Activated naive CD4-positive, alpha-beta T cell treated with anti-CD3 and anti-CD28 coated beads, Interleukin-2, amount 50 U/mL, for 72 hours (primary cell): ENCODE measurements at places on chromosomes 12 and 14.

- DNase-seq = no peak
Measured at GRCh38 chr12:65827342-65827741, 3.1 kb downstream of the HMGA2 start.

GRCh38 chr12:52917800-52918199 lies 12.9 kb upstream of the KRT8 start:
- no peak for DNase-seq

- DNase-seq = no peak
Measured at GRCh38 chr12:87853448-87854003, 175.7 kb downstream of the C12orf50 start.

- DNase-seq = no peak
Measured at GRCh38 chr12:24222968-24223367, 273.5 kb upstream of the SOX5 start.

- no peak for DNase-seq
Measured at GRCh38 chr12:95203487-95204030, 13.7 kb downstream of the FGD6 start.

- DNase-seq = no peak
Measured at GRCh38 chr14:54226103-54226502, 170.7 kb upstream of the CDKN3 start.

- no peak for DNase-seq
Measured at GRCh38 chr12:104649217-104649824, 192.6 kb downstream of the CHST11 start.

DNA sequence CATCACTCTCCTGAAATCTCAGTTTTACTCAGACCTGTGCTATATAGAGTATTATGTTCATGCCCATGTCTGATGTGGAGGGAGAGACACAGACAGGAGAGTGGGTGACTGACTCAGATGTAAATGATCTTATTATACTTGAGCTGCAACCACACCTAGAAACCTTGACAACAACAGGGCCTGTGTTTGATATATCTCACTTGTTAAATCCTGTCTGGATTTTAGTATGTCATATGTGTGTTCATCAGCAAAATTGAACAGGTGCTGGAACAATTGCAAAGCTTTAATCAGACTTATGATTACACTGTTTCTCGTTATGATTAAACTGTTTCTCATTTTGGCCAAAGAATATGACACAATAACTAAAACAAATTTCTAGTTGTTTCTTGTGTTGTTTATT lies 37.7 kb downstream of the DIP2B start:
- DNase-seq = no peak

- DNase-seq = no peak
Measured at GRCh38 chr14:75711796-75712211, 50.8 kb downstream of the TTLL5 start.

GRCh38 chr14:82366803-82367202 lies 833.1 kb upstream of the SEL1L start:
- DNase-seq = no peak

DNA sequence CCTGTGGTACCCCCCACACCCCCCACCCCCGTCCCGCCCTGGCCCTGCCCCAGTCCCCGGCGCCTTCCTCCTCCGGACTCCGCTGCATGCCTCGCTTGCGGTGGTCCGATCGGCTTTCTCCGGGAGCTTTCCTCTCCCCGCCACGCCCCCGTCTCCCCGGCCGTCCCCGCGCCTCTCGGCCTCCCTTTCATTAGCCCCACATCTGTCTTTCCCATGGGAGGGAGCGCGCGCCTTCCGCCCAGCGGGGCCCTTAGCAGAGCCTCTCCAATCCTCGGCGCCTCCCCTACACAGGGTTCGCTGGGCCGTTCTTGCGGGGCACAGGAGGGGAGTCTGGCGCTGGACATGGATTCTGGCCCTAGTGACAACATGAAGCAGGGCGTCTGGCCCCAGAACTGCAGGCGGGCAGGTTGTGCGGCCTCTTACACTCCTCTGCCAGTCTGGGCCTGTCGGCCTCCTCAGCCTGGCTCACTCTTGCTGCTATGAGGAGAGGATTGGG lies 1.5 kb upstream of the EFS start:
- no peak for DNase-seq

GRCh38 chr12:12195081-12195480 lies 71.8 kb downstream of the LRP6 start:
- DNase-seq = no peak

GRCh38 chr14:92471919-92472318 lies 41.7 kb upstream of the RIN3 start:
- DNase-seq = no peak

- DNase-seq = no peak
Measured at GRCh38 chr12:115650026-115650425, 627.5 kb downstream of the MED13L start.

DNA sequence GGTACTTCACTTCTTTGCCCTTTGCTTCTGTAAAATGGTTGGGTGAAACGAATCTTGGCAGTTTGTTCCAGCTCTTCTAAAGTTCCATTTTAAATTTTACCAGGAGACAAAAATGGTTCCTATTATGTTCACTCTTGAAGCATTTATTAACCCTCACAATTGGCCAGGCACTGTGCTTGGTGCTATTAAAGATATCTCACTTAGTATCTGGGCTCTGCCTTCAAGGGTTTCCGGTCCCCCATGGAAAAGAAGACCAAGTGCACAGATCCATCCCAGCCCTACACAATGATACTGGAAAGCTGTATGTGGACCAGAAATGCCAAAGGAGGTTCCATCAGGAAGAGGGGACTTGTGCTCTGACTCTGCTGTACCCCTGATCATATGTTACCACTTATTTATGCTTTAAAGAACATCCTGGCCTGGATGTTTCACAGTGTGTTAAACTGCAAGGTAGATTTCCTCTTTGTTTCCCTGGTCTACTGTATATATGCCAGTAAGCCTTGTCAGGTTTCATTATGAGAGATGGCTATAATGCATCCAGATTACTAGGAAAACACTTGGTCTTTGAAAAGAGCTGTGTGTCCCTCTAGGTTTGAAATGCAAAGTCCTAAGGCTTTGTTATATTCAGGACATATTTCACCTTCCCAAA lies 154.8 kb downstream of the PRKCH start:
- no peak for DNase-seq

DNA sequence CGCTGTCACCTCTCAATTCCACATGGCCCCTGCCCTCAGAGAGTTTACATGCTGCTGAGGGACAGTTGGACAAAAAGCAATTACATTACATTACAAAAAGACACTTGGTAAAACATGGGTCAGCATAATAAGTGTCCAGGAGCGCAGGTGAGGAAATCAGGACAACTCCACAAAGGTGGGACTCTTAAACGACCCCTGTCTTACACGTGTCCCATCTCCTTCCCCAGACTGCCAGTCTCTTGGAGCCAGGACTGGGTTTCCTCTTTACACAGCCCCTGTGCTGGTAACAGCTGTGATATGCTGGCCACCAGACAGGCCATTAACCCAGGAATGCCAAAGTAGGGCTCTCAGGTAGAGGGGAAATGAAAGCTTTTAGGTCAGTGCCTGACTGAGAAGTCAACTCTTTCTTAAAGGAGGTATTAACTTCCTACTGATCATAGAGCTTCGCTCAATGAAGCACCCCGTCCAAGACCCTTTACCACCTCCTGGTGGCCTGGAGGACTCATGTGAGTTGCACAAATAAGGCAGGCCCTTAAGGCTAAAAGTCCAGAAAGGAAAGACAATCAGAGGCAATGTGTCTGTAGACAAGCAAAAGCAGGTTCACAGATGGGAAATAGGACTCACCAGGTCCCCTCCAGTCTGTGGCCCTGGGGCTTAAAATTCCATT lies 55.5 kb downstream of the ANO2 start:
- DNase-seq = peak; percentile 36

DNA sequence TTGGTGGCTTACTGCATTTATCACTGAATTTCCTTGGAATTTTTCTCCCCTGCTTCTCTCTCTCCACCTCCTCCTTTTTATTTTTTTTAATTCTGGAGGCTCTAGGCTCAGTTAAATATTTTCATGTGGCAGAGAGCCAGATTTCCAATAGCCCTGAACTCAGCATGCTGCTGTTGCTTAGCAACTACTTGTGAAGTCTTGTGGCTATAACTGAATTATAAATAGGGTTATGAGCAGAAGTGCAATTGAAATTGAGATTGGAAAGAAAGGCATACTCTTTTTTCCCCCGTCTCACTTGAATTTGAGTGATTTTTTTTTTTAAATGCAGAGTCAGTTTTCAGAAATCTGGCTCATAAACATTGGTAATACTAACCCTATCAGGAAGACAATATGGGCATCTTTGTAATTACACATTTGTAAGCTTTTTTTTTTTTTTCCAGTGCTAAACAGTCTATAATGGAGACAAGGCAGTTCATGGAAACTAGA lies 38.3 kb downstream of the ATF7IP start:
- no peak for DNase-seq

DNA sequence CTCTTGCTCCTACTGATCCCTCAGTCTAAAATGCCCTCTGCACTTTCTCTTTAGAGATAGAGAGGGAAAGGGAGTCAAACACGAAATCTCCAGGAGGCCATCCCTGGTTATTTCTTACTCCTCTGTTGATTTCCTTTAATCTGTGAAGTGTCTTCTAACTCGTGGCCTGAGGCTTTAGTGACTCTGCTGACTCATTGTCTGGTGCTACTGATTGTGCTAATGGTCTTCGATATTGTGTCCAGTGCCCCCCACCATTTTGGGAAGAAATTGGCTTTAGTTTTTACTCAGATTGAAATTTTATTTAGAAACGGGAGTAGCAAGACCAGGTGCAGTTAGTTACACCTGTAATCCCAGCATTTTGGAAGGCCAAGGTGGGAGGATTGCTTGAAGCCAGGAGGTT lies 839 bp downstream of the CLEC9A start:
- DNase-seq = no peak

DNA sequence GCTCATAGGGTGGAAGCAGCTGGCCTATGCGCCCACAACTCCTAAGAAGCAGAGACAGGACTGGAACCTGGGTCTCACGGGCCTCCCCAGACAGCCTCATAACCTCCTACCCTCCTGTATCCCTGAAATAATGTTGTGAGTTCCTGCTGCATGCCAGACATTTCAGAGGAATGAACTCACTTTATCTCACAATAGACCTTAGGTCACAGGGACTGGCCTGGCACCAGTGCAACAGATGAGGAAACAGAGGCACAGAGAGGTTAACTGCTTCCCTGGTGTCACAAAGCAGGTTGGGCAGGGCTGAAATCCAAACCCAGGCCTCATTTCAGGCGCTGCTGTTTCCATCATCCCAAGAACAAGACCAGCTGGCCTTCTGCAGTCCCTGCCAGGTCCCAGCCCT lies 5.3 kb downstream of the PHETA1 start:
- DNase-seq = no peak

DNA sequence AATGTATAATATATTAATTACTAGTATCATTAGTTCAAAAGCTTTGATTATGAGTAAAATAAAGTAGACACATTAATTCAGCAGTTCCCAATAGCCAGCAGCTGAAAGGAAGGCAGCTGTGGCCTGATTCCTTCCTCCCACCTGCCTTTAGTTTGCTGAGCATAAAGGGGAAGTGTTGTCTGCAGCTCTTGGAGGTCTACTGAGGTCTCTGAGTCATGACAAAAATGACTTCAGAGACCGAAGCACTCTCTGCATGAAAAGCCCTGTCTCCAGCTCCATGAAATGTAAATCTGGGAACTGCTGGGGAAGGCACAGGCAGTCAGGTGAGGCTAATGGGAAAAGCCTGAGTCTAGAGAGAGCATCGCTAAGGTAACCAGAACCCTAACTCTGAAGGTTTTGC lies 165.4 kb downstream of the NRXN3 start:
- no peak for DNase-seq

DNA sequence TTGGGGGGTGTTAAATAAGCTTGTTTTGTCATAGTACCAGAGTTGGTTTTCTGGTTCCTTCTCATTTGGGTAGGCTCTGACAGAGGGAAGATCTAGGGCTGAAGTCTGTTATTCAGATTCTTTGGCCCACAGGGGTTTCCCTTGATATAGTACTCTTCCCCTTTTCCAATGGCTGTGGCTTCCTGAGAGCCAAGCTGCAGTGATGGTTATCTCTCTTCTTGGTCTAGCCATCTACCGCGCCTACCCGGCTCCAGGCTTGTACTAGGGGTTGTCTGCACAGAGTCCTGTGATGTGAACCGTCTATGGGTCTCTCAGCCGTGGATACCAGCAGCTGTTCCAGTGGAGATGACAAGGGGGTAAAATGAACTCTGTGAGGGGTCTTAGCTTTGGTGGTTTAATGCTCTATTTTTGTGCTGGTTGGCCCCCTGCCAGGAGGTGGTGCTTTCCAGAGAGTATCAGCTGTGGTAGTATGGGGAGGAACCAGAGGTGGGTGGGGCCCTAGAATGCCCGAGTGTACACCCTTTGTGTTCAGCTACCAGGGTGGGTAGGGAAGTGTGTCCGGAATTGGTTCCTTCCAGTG lies 209.7 kb downstream of the GPHN start:
- DNase-seq = no peak

GRCh38 chr14:95102680-95103044 lies 54.7 kb downstream of the DICER1 start:
- no peak for DNase-seq

DNA sequence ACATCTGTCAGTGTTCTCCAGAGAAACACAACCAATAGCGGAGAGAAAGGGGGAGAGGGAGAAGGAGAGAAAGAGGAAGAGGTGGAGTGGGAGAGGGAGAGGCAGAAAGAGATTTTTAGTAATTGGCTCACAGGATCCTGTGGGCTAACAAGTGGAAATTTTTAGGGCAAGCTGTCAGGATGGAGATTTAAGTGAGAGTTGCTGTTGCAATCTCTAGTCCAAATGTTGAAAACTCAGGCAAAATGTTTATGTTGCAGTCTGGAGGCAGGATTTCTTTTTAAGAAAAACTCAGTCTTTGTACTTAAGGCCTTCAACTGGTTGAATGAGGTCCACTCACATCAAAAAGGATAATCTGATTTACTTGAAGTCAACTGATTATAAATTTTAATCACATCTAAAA lies 12.5 kb upstream of the GLIPR1L2 start:
- DNase-seq = no peak

DNA sequence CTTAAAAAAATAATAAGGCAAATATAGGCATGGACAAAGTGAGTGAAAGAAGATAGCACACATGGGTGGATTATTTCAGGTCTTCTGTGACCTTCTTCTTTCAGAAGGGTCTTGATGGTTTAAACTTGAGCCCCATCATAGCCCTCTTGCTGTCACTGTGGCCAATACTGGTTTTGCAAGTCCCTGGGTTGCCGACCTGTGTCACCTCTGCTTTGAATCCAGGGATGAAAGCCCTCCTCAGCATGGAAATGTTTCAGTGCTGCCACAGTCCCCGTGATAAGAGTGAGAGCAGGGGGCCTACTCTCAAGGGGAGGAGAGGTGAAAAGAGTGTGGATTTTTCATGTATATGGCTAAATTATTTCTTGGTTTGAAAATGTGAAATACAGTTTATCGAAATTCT lies 30.2 kb upstream of the ATF1 start:
- DNase-seq = no peak

GRCh38 chr14:67269298-67270060 lies 28.2 kb downstream of the PALS1 start:
- no peak for DNase-seq

DNA sequence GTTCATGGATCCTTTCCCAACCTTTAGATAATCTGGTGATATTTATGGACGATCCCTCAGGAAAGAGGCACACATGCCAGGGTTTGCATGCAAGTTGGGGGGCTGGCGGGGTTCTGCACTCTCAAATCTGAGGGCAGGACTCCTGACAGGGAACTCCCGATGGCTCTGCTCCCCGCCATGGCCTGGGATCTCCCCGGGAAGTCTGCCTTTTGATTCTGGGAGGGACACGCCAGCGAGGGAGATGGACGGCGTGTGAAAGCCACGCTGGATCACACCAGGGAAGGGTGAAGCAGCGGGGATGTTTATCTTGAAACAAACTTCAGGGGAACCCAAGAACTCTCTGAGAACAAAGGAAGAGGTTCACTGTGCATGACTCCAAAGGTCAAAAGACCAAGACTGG lies 43.6 kb downstream of the LGMN start:
- DNase-seq = no peak

GRCh38 chr14:86802726-86803125 lies 1190.3 kb downstream of the GALC start:
- DNase-seq = no peak
